Lung (tissue), 17 donors: ENCODE measurements at places on chromosomes 6 and 20.

GRCh38 chr6:150301846-150302519 is 66.8 kb upstream of the IYD start:
- DNase-seq = no peak

- DNase-seq = no peak
Measured at GRCh38 chr6:111254004-111254778, 166.9 kb downstream of the SLC16A10 start.

DNA sequence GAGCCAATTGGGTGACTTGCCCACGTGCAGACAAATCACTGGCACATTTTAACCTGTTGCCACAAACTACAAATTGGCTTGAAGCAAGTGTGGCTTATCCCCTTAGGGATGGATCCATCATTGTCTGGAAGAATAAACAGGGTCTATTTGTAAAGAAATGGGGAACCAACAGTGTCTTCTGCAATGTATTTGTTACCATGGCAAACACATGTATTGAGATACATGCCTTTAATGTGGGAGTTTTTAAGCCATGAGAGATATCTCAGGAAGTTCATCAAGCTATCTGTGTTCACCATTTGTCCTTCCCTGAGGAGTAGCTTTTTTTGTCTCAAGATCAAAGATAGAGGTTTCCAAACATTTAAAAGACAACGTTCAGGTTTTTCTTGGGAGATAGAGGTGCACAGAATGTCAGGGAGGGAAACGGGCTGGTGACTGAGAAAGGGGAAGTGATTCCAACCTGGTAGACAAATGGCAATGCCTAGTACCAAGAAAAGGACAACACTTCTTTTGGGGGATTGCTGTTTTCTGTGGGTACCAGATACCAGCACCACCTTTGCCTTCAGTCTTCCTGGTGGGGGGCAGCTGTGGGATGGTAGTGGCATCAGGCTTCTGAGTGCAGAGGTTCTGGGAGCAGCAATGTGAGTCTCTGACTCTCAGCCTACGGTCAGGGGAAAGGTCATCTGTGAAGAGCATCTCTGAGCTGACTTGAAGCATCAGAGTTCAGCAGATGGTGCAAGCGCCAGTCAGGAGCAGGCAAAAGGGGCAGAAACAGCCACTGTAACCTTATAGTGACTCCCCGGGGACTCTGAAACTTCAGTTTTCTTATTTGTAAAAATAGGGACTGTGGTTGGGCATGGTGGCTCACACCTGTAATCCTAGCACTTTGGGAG is 20.1 kb upstream of the BCAS1 start:
- DNase-seq = no peak

- DNase-seq = no peak
Measured at GRCh38 chr20:50491168-50491567, 19.0 kb upstream of the PTPN1 start.

- DNase-seq = no peak
Measured at GRCh38 chr6:16028966-16029365, 99.9 kb upstream of the MYLIP start.

GRCh38 chr6:139242457-139243240 is 49.1 kb downstream of the TXLNB start:
- DNase-seq = no peak

DNA sequence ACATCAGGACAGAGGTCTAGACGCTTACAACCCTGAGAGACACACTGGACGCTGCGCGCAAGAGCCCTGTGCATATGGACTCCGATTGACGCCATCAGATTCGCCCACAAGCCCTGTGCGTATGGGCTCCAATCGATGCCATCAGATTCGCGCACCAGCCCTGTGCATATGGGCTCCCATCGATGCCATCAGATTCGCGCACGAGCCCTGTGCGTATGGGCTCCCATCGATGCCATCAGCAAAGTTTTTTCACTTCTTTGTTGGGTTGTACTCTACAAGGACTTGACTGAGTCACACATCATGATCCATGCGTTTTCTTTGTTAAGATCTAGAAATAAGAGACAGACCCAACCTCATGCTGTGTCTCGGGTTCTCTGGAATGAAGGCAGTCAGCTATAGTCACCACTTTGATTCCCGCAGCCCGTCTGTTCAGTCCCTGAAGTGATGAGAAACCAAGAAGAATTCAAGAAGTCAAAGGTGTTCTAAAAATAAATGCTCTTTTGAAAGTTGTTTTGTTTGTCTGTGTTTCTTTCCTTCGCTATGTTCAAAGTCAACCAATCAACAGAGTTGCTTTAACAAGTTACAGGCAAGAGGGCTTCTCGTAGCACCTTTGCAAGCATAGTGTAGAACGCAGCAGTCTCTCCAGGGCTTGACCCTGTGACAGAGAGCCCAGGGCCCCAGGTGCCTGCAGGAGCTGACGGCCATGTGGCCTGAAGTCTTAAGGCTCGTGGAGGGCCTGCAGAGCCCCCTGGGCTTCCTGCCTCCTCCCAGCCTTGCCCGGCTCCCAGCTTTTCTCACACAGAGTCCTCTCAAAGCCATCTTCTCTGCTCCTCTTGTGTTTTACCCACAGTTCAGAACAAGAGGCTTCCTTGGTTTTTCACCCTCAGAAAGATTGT is 7.9 kb downstream of the RPS6KA2 start:
- no peak for DNase-seq

DNA sequence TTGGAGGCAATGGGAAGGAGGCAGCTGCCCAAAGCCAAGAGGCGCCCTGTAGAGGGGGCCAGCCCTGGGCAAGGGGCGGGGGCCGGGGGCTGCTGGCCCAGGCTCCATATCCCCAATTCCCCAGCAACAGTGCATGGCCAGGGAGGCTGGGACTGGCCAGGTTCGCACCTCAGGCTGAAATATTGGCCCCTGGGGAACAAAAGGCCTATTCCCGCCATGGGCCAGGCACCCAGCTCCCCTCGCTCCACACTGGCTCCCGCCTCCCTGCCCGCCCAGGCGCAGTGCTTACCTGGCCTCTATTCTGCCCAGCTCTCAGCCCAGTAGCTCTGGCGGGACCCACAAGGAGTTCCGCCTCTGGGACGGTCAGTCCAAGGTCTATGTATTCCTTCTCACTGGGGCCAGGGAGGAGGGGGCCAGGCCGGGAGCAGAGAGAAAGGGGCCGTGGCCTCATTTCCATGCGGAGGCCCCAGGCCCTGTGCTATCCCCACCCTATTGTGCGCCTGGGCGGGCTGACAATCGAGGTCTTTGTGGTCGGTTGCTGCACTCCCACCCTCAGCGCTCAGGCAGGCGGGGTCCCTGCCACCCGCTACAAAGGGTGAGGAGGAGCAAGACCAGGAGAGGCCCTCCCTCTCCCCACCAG is 42.3 kb downstream of the YTHDF1 start:
- no peak for DNase-seq

DNA sequence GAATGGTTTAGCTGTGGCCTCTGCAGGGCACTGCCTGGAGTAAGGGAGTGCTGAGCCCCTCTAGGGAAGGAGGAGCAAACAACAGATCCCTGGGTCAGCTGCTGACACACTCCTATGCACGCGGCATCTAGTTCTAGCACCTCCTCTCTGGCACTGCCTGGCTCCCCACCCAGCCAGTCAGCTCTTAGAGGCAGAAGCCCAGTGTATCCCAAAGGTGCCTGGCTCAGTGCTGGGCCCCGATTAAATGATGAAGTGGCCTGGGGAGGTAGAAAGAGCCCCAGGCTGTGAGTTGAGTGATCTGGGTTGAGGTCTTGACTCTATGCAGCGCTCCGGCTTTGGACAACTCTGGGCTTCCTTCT is 7.6 kb upstream of the VEGFA start:
- DNase-seq = no peak

DNA sequence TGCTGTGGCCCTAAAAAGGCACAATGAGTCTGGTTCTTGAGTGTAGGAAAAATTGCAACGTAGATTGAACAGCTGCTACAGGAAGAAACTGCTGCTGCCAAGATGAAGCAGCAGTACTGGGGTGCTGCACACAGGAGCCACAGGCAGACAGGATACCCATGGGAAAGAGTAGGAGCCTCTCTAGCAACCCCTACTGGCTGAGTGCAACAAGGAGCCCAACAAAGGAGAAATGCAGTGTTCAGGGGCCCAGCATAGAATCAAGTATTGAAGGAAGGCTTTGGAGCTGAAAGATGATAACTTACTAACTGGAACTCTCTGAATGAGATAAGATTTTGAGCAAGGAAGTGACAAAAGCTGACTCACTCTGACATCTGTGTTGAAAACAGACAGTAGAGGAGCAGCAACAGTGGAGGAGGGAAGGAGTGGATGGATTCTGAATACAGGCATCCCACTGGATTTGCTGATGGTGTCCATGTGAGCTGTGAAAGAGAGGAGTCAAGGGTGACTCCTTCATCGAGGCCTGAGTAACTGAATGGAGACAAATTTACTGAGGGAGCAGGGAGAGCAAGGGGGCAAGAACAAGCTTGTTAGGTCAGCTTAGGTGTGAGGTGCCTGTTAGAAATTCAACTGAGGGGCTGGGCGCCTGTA is 534.7 kb upstream of the JARID2 start:
- no peak for DNase-seq

GRCh38 chr6:73694711-73695411 is 1.1 kb upstream of the CD109 start:
- DNase-seq = peak; percentile 40
